GM12892 (cell line): ENCODE measurements at places on chromosomes 16 and 17.
A peak's percentile ranks its signal among the peaks of the same experiment; 100 is the strongest.

DNA sequence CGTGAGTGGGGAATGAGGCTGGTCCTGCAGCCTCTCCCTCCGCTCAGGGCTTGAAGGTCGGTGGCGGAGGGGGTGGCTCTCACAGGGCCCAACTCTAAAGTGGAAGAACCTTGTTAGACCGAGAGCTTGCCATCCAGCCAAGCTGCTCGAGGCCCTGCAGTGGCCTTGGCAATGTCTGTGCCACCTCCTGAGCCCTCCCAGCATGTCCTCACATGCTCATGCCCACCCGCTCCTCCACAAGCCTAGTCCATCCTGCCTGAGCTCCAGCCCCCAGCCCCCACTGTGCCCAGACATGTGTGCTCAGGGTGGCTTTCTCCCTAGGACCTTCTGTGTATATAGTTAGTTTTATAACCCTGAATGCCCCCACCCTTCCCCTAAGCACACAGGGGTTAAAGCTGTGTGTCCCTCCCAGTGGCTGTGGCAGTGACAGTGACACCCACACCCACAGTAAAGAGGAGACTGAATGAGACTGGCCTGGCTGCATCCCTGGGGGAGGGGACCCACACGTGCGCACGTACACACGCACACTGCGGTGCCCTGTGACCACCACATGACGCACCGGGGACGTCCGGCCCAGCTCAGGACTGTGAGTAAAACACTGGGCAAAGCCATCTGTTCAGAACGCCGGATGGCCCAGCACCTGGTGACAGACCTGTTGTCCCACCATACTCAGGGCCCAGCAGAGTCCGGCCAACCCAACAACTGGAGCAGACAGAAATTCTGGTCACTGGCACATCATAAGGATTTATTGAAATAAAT, 15.6 kb downstream of the PDK2 start:
- DNase-seq: no peak

- no peak for DNase-seq
These were observed 599.2 kb downstream of the MAF start for GRCh38 chr16:79001156-79001967.

DNA sequence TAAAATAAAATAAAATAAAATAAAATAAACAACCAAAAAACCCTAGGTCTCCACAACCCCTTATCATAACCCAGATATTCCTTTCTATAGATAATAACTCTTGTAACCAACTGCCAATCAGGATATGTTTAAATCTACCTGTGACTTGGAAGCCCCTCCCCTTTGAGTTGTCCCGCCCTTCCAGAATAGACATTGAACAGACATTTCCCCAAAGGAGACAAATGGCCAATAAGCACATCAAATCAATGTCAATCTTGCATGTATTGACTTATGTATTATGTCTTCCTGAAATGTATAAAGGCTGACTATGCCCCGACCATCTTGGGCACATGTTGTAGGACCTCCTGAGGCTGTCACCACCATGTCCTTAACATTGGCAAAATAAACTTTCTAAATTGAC, 1.5 kb upstream of the MAPK7 start:
- DNase-seq: no peak

- no peak for DNase-seq
These were observed 2.1 kb upstream of the ENGASE start for GRCh38 chr17:79072544-79072943.

GRCh38 chr16:66150698-66151482, 215.6 kb upstream of the CDH5 start:
- DNase-seq: no peak

GRCh38 chr17:81251709-81252301, 12.7 kb downstream of the NDUFAF8 start:
- no peak for DNase-seq

GRCh38 chr17:82647593-82648164, 565 bp downstream of the WDR45B start:
- DNase-seq: peak; percentile 63

DNA sequence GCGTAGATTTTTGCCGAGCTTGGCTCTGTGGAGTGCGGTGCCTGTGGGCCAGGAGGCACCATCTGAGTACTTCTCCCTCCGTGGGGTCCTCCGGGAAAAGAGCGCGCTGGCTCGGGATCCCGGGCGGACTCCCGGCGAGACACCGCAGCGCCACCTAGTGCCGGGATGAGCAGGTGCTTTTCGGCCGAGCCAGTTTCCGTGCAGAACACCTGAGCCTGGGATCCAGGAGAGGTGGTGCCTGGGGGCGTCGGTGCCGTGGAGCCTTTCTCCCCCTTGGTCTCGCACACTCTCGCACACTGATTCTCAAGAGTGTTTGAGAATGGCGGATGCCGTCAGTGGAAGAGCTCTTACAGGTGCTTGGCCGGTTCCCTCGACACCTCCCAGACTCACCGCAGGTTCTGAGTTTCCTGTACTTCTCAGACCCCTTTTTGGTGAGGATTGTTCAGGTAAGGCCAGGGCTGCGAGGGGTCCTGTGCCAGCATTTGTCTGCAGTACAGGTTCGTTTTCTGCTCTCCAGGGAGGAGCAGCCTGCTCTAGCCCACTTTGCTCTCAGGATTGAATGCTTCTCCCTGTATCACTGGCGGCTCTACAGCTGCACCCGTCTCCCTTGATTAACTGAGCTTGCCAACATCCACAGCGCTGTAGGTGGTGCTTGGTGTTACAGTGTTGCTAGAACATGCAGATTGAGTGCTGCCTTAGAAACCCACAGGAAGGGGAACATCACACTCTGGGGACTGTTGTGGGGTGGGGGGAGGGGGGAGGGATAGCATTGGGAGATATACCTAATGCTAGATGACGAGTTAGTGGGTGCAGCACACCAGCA, 23.3 kb downstream of the TBCD start:
- peak; percentile 63 for DNase-seq

DNA sequence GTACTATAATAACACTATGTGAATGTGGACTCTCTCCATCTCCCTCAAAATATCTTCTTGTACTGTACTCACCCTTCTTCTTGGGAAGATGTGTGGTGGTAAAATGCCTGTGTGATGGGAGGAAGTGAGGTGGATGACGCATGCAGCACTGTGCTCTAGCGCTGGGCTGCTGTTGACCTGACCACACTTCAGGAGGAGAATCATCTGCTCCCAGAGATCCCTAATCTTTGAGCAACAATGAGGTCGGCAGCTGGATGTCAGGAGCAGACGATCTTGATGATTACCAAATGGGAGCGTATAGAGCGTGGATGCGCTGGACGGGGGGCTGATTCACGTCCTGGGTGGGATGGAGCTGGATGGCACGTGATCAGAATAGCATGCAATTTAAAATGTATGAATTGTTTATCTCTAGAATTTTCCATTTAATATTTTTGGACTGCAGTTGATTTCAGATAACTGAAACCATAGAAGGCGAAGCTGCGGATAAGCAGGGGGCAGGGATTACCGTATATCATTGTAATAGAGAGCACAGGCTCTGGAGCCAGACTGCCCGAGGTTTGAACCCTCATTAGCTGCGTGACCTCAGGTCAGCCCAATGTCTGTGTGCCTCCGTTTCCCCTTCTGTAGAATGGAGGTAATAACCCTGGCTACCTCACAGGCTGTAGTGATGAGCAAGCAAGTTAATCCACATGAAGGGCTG, 23.7 kb upstream of the CYLD start:
- no peak for DNase-seq

DNA sequence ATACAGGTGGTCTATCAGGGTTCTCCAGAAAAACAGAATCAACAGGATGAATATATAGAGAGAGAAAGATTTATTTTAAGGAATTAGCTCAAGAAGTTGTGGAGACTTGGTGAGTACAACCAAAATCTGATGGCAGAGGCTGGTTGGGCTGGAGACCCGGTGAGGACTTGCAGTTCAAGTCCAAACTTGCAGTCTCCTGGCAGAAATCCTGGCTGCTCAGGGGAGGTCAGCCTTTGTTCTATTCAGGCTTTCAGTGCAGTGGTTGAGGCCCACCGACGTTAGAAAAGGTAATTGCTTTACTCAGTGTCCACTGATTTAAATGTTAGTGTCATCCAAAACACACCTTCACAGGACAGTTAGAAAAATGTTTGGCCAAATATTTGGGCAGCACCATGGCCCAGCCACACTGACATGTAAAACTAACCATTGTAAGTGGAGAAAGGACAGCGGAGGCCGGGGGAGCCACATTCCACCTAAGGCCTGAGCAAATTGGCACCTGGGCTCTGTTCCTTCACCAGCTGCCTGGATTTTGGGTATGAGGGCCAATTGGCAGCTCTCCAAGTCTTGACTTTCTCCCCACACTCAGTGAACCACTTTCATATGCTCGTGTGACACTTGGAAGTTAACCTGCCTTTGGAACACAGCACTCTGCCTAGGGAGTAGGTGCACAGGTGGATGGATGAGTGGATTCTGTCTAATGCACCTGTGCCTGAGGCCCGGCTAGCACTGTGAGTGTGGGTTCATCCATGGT, 54.7 kb downstream of the CACNG5 start:
- DNase-seq: no peak

DNA sequence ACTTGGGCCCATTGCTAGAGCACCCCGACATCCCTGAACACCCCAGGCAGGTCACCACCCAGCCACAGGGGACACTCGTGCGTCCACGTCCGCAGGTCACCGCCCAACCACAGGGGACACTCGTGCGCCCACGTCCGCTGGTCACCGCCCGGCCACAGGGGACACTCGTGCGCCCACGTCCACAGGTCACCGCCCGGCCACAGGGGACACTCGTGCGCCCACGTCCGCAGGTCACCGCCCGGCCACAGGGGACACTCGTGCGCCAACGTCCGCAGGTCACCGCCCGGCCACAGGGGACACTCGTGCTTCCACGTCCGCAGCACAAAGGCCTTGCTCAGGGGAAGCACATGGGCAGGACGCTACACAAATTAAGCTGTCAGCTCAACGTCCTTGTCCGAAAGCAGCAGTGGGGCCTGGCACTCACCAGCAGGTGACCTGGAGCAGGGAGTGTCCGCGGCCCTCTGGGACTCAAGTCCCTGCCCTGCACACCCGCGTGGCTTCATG, 17.7 kb downstream of the GALNS start:
- no peak for DNase-seq

DNA sequence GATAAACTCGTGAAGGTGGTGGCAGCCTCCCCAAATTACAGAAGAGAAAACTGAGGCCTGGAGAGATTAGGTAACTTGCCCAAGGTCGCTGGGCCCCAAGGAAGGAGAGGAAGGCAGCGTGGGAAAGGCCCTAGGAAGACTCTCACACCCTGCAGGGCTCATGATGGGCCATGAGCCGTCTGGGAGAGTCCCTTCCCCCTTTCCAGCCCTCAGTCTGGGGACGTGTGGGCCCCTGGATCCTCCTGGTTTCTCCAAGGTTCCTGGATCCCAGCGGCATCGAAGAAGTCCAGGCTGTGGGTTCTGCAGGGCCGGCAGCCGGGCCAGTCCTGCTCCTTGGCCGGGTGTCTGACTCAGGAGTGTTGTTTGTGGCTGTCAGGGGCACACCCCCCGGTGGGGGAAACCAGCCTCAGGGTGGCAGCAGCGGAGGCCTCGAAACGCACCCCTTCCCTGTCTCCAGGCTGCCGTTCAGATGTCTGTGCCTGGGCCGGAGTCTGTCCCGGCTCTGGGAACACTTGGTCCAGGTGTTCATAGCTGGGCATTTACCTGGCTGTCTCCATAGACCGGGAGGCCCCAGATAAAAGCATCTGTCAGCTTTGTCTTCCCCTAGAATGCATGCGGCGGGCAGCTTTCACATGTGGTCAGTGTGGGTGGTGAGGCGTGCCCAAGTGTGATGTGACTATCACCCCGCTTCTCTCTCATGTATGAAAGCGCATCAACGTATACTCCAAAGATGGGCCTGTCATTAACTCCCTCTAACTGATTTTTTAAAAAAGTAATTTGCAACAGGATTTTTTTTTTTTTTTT, 3.7 kb upstream of the RAP1GAP2 start:
- no peak for DNase-seq

DNA sequence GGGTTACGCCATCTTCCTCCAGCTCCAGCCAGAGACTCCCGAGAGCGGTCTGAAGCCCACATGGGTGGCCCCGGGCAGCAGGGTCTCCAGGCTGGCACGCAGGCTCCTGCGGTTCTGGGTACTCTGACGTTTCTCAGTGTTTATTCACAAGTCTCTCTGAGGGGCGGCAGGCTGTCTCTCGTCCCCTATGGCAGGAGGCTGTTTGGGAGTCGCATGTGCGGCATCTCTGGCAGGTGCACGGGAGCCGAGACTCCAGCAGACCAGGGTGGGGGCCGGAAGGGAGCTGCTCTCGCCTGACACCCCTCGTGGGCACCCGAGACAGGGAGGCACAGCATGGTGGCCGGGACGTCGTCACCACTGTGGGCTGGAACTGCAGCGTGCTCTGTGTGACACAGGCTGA, 48.1 kb downstream of the ZNF778 start:
- DNase-seq: no peak

- no peak for DNase-seq
These were observed 767.6 kb downstream of the KCNJ18 start for GRCh38 chr17:22459953-22460350.

GRCh38 chr17:56231693-56232092, 78.4 kb downstream of the ANKFN1 start:
- no peak for DNase-seq

GRCh38 chr16:69107316-69107962, 2.0 kb downstream of the HAS3 start:
- DNase-seq: no peak

DNA sequence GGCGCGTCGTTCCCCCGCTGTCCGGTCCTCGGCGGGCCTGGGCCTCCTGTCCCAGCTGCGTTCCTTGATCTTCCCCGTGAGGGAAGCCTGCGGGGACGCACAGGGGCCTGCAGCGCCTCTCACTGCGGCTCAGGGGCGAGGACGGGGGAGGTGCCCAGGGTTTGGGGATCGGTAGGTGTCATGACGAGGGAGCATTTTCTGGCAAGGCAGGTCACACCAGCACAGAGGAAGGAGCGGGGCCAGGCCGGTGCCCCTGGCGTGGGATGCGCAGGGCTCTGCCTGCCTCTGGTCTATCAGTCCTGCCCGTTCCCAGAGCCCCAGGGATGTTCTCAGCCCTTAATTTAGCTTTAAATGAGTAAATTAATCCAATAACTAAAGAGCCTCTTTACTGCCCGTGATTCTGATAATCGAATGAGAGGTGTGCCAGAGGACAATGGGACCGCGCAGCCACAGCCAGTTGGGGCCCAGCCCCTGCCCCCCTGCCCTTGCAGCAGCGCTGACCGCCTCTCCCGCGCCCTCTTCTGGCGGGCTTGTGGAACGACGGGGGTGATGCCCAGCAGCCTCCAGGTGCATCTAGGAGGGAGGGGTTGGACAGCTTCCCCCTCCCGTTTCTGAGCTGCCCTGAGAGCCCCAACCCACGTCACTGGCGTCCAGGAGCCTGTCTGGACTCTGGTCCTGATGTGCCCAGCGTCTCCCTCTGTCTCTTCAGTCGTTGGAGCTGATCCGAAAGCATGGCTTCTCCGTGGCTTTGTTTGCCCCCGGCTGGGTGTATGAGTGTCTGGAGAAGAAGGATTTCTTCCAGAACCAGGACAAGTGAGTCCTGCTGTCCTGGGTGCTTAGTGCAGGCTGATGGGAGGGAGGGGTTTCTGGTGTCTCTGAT, 7.9 kb downstream of the ENGASE start:
- peak; percentile 71 for DNase-seq

DNA sequence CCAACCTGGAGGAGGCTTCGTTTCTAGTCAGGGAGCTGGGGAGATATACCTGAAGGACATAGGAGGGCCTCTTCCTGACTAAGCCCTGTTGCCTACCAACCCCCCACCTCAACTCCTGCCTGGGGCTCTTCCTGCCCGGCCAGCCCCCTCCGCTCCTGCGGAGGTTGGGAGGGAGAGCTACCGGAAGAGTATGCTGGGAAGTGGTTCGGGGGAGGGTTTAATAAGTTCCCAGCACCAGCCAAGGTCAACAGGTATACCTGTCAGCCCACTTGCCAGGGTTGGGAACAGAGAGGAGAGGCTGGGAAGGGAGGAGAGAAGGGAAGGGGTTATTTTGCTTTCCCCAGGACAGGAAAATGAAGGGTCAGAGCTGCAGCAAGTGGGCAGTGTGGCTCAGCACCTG, 4.7 kb downstream of the PPP1R1B start:
- no peak for DNase-seq

GRCh38 chr17:76123749-76124581, 17.1 kb downstream of the FOXJ1 start:
- peak; percentile 17 for DNase-seq
